ENCODE measurements at places on chromosomes 4 and X.

DNA sequence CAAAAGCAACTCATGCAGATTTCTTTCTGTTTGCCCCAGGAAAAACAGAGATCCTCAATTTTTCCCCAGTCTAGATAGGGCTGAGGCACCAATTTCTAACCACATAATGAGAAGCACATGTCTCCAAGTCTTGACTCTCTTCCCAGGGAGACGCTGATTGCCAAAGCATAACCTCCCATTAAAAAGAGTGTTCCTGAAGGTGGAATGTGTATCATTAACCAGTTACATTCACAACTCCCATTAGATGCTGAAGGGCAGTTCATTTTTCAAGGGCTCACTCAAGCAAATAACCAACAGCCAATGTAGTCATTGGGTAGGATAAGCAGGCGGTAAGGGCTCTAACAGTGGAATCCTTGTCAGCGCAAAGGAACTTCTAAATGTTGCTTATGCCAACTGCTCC is 27.5 kb downstream of the TMEM47 start:
- no peak for DNase-seq

- no peak for DNase-seq
Observed at GRCh38 chr4:108477527-108478108, 142.8 kb upstream of the RPL34 start.

- no peak for DNase-seq
Observed at GRCh38 chr4:17447056-17447455, 64.8 kb downstream of the QDPR start.

- DNase-seq, result no peak
Observed at GRCh38 chr4:105715692-105716278, 7.2 kb downstream of the GSTCD start.

- DNase-seq, result no peak
Observed at GRCh38 chr4:17013382-17014006, 115.0 kb upstream of the LDB2 start.

DNA sequence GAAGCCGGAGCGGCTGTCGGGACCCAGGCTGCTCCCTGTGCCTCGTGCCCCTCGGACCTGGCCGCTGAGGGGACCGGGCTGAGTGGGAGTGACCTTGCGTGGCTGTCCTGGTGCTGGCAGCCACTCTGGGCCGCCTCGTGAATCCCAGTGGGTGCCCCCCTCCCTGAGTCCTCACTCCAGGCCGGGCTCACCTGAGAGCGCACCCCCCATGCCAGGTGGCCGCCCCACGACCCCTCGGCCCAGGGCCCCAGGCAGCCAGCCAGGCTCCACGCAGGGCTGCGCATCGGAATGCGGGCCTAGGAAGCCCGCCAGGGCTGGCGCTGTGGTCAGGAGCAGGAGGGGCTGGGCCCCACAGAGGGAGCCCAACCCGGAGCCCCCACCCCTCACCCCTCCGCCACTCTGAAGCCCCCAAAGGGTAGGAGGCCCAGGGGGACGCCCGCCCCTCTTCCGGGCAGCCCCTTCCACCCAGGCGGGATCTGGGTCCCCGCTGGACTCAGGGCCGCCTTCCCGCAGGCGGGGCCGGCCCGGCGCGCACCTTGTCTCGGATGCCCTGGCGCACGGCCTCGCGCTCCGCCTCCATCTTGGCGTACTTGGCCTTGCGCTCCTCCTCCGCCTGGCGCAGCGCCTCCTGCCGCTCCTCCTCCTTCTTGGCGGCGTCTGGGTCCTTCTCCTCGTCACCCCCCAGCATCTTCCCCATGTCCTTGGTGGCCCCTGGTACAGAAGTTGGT is 33.9 kb downstream of the CPLX1 start:
- peak; percentile 21 for DNase-seq

GRCh38 chr4:159823743-159824142 is 720.9 kb downstream of the RAPGEF2 start:
- no peak for DNase-seq

GRCh38 chr4:30436394-30436793 is 283.8 kb upstream of the PCDH7 start:
- no peak for DNase-seq

GRCh38 chrX:24293412-24293811 is 20.5 kb downstream of the SUPT20HL2 start:
- DNase-seq, result no peak

DNA sequence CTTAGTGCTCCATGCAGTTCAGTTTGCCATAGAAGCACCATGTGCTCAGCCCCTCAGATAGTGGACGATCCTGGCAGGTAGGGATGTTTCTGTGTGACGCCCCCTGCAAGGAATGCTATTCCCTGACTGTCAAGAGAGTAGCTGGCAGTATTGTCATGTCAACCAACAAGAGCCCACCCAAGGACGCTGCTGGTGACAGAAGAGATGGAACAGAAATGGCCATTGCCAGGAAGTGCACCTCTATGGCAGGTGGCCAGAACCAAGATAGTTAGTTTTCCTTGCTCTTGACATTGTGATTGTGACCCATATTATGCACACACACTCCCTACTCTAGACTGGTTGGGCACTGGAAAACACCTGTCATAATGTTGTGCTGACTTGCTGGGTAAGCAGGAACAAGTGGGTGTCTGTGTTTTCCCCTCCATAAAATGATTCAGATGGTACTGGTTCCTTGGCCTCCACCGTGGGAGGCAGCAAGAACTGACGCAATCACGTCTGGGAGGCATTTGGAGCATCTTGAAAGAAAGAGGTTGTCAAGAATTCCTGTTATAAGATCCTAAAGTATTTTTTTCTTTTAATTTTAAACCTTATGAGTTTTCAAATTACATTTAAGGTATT is 507.9 kb downstream of the MID1IP1 start:
- DNase-seq, result peak; percentile 38

GRCh38 chr4:14871676-14872430 is 130.4 kb upstream of the CPEB2 start:
- DNase-seq, result peak; percentile 12

GRCh38 chrX:132692066-132692465 is 203.2 kb upstream of the MBNL3 start:
- DNase-seq, result no peak

DNA sequence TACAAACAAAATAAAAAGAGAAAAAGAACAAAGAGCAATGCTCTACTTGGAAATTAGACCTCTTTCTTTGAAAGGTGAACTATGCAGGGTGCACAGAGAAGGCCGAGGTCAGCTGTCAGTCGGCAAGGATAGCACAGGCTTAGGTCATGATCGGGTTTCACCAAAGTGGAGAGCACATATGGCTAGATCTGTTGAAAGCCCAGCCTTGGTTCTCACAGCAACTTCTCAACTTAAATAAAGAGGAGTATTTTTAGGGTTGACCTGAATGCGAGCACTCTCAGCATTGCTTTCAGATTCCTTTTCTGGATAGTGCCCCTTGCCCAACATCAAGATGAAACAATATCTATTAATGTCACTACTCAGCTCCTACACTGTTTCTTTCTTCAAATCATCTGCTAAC is 122.9 kb upstream of the GPC4 start:
- DNase-seq, result no peak

DNA sequence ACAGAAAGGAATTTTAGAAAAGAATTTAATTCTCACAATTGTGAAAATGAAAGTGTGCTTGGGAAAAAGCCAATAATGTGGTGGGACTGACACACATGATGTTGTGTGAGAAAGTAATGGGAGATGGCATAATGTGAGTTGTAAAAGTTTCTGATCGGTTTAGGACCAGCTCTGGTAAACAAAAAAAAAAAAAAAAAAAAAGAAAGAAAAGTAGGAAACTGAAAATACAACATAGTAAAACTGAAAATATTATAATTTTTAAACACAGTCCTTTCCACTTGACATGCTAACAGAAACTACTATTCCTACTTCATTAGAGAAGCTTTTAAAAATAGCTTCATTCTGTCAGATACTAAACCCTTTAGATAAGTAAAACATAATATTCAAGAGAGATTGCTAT is 28.2 kb downstream of the RAP1GDS1 start:
- no peak for DNase-seq

DNA sequence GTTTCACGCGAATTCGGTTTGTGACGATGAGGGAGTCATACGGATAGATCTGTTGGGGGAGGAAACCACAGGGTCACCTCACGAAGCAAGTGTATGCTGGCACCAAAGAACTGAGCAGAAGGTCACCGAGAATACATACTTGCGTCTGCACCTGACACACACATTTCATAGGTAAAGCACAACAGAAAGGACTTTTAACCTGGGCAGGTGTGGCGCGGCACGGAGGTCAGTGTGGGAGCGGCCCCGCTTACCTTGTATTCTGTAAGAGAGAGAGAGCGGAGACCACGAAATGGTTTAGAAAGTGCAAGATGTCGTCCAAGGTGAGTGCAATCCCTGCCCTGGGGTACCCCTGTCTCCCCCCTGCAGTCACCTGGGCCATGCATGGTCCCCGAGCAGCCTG is 43.6 kb upstream of the AFAP1 start:
- DNase-seq, result no peak

GRCh38 chr4:42483426-42484379 is 86.4 kb downstream of the SHISA3 start:
- no peak for DNase-seq

- DNase-seq, result no peak
Observed at GRCh38 chrX:109855501-109855900, 122.4 kb upstream of the ACSL4 start.

DNA sequence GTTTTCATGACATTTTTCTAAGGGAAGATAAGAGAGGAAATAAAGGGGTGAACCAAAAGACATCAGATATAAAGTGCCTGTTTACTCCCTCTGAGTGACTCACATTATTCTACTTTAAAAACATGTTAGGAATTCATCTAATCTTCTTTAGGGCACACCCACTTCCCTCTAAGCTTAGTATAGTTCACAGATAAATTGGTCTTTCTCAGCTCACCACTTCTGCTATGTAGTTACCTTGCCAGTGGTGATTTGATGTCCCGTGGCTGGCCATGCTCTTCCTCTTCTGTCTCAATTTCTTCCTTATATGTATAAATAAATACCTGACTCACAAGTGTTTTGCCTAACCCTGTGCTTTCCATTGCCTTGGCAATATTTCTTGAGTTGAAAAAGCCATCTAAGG is 96.8 kb downstream of the PDLIM5 start:
- no peak for DNase-seq

GRCh38 chrX:10254739-10255138 is 98.0 kb downstream of the CLCN4 start:
- DNase-seq, result no peak

DNA sequence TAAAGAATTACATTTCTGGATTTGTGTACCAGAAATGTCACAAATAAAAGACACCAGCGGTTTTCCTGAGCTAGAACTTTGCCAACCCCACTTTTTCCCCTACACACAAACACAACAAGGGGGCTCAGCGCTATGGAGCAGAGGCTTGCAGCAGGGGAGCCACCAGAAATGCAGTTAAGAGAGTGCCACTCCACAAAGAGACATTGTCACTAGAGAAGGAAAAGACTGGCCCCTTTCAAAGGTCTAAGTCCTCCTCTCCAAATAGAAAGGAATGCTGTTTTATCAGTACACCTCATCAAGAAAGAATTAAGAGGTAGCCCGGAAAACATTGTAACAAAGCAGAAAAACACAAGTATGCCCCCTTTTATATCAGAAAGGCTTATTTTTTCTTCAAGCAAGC is 419.5 kb downstream of the HNRNPD start:
- no peak for DNase-seq

DNA sequence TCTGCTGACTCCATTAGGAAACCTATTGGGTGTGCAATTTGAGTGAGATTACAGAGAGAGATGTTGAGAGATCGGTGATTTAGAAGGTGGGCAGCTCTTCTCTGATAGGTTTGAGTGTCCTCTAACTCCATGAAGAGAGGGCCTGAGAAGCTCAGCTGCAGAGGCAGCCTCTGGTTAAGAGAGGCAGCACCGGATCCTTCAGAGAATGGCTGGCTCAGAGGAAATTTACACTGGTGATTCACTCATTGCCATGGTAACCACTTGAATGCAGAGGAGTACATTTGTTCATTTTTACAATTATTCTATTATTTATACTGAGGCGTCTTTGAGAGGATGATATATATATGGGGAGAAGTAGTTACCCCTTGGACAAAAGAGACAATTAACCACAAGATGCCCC is 171.7 kb downstream of the PDGFRA start:
- DNase-seq, result no peak

DNA sequence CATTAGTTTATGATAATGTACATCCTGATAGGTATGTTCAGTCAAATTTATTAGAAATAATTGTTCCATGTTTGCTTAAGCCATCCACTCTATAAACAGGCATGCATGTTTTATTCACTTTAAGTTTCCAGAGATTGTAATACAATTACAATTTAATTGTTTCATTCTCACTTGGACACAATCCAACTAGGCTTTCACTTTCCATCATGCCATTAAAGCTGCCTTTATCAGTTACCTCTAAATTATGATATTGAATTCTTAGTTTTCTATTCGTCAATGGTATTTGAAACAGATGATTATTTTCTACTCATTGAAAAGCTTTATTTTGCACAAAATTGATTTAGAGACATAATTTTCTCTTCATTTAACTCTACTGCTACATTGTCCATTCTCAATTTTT is 1196.3 kb downstream of the RAPGEF2 start:
- no peak for DNase-seq

- no peak for DNase-seq
Observed at GRCh38 chrX:153782313-153782712, 1.5 kb downstream of the SRPK3 start.

- DNase-seq, result no peak
Observed at GRCh38 chr4:169070071-169070894, 60.2 kb upstream of the CBR4 start.

- DNase-seq, result no peak
Observed at GRCh38 chr4:109833756-109834155, 6.0 kb downstream of the RRH start.

DNA sequence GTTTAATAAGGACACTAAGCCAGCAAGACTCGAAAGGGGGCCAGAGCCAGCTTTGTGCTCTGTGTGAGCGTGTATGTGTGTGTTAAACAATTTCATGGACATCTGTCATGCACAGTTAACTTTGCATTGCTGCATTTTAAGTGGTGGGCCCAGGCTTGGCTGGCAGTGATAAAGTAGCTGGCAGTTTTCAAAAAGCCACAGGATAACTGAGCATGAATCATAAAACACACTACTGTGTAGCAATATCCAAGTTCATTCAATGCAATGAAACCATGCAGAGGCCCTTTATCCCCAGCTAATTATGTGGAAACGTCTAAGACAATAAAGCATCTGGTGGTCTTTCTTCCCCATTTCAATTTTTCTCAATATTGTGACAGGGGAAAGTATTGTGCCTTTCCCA is 132.9 kb downstream of the NKX6-1 start:
- DNase-seq, result no peak

DNA sequence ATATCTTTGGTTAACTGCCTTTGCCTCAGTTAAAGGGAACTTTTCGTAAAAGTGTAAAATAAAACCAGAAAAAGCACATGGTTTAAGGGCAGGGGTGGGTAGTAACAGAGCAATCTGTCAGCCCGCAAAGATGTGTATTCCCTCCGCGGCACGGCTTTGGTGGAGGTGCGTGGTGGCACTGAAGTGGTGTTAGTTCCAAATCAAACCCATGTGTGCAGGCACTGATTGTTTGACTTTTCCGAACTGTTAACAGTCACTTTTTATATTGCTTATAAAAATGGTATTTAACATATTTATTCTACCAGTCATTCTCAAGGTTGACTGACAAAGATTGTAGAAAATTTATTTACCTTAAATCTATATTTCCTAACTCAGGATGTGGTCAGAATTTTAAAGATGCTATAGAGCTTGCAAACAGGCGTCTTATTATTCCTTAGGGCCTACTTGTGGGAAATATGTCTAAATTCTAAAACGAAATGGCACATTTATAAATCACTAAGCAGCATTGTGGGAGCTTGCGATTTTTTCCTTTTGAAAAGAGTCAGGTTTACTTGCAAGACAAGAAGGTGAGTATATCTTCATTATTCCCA is 272.7 kb upstream of the PCDH18 start:
- no peak for DNase-seq

- DNase-seq, result no peak
Observed at GRCh38 chr4:155143512-155143911, 64.9 kb upstream of the NPY2R start.

All from T follicular helper cell (primary cell).